Coronary artery (tissue), 2 donors: ENCODE measurements at places on chromosomes 4 and X.

DNA sequence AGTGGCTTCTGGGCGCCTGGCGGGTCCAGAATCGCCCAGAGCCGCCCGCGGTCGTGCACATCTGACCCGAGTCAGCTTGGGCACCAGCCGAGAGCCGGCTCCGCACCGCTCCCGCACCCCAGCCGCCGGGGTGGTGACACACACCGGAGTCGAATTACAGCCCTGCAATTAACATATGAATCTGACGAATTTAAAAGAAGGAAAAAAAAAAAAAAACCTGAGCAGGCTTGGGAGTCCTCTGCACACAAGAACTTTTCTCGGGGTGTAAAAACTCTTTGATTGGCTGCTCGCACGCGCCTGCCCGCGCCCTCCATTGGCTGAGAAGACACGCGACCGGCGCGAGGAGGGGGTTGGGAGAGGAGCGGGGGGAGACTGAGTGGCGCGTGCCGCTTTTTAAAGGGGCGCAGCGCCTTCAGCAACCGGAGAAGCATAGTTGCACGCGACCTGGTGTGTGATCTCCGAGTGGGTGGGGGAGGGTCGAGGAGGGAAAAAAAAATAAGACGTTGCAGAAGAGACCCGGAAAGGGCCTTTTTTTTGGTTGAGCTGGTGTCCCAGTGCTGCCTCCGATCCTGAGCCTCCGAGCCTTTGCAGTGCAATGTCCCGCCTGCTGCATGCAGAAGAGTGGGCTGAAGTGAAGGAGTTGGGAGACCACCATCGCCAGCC is at the start of gene ATOH1:
Gene ATOH1, plus strand, starts transcription at position 422 of the 663 bp plus-strand sequence. Its CDS starts 174 bp downstream, at position 596.
- no peak for DNase-seq

GRCh38 chrX:49995107-49995731 is 72.8 kb downstream of the CLCN5 start:
- no peak for DNase-seq

- no peak for DNase-seq
These were observed 10.6 kb upstream of the HPF1 start for GRCh38 chr4:169768385-169768784.

DNA sequence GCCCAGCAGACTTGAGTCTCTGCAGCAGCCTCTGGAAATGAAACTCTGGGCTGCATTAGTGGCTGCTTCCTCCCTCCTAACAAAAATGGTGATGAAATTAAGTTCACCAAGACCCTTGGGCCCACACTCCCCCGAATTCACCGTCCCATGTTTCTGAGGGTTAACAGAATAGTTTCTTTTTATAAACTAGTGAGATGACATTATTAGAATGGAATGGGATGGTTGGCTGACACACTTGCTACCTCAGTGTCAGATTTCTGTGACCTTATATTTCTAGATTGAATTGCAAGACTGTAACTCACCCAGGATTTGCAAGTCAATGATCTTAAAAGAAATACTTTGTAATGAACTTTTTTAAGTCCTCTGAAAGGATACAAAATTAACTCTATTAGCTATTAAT is 127.1 kb downstream of the SHROOM3 start:
- DNase-seq, result no peak
